ENCODE measurements at places on chromosomes 16 and 17.

DNA sequence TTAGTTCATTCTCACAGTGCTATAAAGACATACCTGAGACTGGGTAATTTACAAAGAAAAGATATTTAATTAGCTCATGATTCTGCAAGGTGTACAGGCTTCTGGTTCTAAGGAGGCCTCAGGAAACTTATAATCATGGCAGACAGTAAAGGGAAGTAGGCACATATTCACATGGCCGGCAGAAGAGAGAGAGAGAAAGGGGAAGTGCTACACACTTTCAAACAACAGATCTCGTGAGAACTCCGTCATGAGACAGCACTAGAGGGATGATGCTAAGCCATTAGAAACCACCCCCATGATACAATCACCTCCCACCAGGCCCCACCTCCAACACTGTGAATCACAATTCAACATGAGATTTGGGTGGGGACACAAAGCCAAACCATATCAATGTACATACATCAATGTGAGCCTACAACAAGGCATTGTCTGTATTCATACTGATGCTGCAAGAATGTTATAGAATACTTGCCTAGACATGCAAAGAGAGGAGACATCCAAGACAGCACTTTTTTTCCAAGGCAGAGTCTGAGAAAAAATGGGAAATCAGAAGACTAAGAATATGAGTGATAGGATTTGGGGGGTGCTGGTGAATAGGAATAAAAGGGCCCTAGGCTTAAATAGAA lies 114.8 kb upstream of the XYLT1 start:
- DNase-seq = no peak

DNA sequence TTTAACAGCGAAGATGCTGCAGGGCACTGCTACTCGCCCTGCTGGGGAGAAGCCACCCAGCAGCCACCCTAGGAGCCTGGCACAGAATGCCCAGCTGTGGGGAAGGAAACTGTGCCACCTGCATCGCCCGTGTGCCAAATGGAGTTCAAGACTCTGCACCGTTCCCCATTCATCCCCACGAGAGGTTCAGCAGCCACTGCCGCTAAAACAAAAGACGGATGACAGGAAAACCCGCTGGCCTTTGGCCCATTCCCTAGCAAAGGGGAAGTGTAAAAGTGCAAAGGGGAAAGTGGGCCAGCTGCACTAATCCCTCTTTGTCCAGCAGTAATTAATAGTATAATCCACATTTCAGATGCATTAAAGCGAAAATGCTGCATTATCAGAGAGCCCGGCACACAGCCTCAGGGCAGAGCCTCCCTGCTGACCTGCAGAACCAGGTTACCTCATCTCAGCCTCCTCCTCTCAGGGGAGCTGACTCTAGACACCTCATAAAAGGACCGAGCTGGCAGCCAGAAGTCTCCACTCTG lies 37.7 kb downstream of the ZFHX3 start:
- no peak for DNase-seq

- no peak for DNase-seq
Observed at GRCh38 chr17:64123114-64123513, 6.8 kb downstream of the ERN1 start.

- DNase-seq = no peak
Observed at GRCh38 chr16:55126456-55126855, 195.8 kb downstream of the IRX5 start.

Data from NCI-H1436 treated with DMSO at 0.1 percent for 48 hours (cell line).